Activated CD8-positive, alpha-beta memory T cell treated with anti-CD3 and anti-CD28 coated beads, Interleukin-2, amount 10 ng/mL, durations not matched to agents 7 days and 5 days (primary cell): ENCODE measurements at places on chromosomes 3 and 15. TPM values are rescaled to one million over a fixed set of nuclear protein-coding genes. Genes with fewer than 3 reads are reported as not detected.
A peak's percentile ranks its signal among the peaks of the same experiment; 100 is the strongest.

IQCF6 gene
- not detected for total RNA-seq

GRCh38 chr3:185728630-185729336 is 96.1 kb downstream of the IGF2BP2 start:
- H3K4me1 ChIP-seq = no peaks in the 10 kb centered on the region
- H3K4me3 ChIP-seq = no peak overlapping the region
- DNase-seq = no peak
- no peaks in the 10 kb centered on the region for H3K36me3 ChIP-seq
- no peak overlapping the region for H3K27ac ChIP-seq

GRCh38 chr3:57068437-57069089 is 8.1 kb downstream of the SPATA12 start:
- H3K27ac ChIP-seq = no peak overlapping the region
- peak; percentile 56 for DNase-seq
- H3K36me3 ChIP-seq = no peaks in the 10 kb centered on the region
- no peak overlapping the region for H3K4me3 ChIP-seq
- peaks cover 22% of the 10 kb centered on the region for H3K27me3 ChIP-seq

DNA sequence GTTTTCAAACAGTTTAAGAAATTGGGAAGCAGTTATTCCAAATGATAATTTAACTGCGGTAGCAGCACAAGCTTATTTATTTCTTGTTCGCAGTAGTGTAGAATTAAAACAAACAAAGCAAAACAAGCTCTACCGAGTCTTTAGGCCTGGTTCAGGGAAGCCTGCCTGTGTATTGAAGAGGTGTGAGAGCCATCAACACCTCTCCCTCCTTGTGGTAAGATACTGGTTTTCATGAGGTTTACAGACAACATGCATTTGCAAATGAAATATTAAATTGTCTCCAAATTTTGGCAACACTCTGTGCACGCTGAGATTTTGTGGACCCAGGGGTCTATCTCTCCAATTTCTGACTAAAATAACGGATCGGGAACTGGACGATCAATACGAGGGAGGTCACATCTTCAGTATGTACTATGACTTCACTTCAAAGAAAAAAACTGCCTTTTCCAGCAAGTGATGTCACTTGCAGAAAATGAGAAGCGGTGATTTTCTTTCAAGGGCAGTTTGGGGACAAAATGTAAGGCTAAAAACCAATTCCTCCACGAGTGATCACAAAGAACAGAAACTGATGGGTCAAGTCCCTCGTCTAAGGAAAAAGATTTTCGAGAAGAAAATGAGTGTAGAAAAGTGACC is 721 bp downstream of the ATR start:
- peaks cover 11% of the 10 kb centered on the region for H3K36me3 ChIP-seq
- peak overlapping the region; percentile 98 for H3K4me3 ChIP-seq
- peak overlapping the region; percentile 97 for H3K27ac ChIP-seq
- H3K27me3 ChIP-seq = peaks cover 12% of the 10 kb centered on the region
- DNase-seq = no peak
- H3K4me1 ChIP-seq = peaks cover 42% of the 10 kb centered on the region

CEMIP gene
- total RNA-seq = not detected

GRCh38 chr3:132847849-132848625 is 125.8 kb upstream of the NPHP3 start:
- no peaks in the 10 kb centered on the region for H3K27me3 ChIP-seq
- DNase-seq = no peak
- no peaks in the 10 kb centered on the region for H3K4me1 ChIP-seq
- no peak overlapping the region for H3K27ac ChIP-seq
- no peak overlapping the region for H3K4me3 ChIP-seq

GRCh38 chr3:16392717-16393116 is 120.8 kb downstream of the RFTN1 start:
- no peak overlapping the region for H3K4me3 ChIP-seq
- DNase-seq = no peak
- H3K36me3 ChIP-seq = peaks cover 60% of the 10 kb centered on the region
- H3K4me1 ChIP-seq = peaks cover 5% of the 10 kb centered on the region

- H3K27me3 ChIP-seq = no peaks in the 10 kb centered on the region
- peaks cover 75% of the 10 kb centered on the region for H3K4me1 ChIP-seq
- peak; percentile 57 for DNase-seq
- H3K36me3 ChIP-seq = no peaks in the 10 kb centered on the region
- H3K27ac ChIP-seq = peak overlapping the region; percentile 80
Measured at GRCh38 chr3:10189557-10190354, 25.0 kb downstream of the IRAK2 start.

DNA sequence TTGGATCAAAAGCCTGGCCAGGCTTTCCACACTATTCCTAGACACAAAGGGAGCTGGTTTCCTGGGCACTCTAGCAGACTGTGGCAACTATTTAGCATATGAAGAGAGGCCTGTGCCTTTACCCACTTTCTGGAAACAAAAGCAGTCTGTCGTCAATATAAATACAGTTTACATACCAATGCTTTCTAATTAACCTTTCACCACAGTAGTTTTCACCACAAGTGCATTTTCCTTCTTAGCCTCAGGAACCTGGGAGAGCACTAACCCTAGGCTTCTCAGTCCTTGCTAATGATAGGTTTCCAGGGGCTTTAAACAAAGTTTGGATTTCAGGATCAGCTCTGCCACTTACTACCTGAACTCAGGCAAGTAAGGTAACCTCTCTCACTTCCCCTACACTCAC is 499.1 kb downstream of the MAGI1 start:
- no peaks in the 10 kb centered on the region for H3K27me3 ChIP-seq
- H3K36me3 ChIP-seq = no peaks in the 10 kb centered on the region

DNA sequence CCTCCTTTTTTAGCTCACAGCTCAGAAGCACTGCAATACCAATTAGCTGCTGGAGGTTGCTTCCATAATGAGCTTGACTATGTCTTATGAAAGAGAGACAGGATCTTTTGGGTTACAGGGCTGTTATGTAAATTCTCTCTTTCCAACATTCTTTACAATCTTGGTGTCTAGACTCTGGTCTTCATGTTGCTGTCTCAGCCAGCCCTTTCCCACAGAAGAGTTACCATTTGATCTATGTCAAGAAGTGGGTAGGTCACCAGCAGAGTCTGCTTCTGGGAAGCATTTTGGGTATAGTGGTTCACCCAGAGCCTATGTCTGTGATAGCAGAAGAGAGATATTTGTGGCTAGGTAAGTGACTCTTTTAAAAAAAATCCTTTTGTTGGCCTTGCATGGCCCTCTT is 234.5 kb downstream of the SATB1 start:
- no peak overlapping the region for H3K4me3 ChIP-seq
- no peaks in the 10 kb centered on the region for H3K36me3 ChIP-seq
- H3K4me1 ChIP-seq = peaks cover 2% of the 10 kb centered on the region
- H3K27me3 ChIP-seq = peaks cover 17% of the 10 kb centered on the region
- DNase-seq = no peak

- H3K4me1 ChIP-seq = no peaks in the 10 kb centered on the region
- H3K27me3 ChIP-seq = no peaks in the 10 kb centered on the region
- no peak for DNase-seq
- H3K36me3 ChIP-seq = no peaks in the 10 kb centered on the region
- H3K4me3 ChIP-seq = no peak overlapping the region
Measured at GRCh38 chr3:193096076-193096475, 144.9 kb upstream of the PLAAT1 start.

GRCh38 chr3:25899352-25900101 is 109.6 kb downstream of the OXSM start:
- no peaks in the 10 kb centered on the region for H3K36me3 ChIP-seq
- no peak overlapping the region for H3K27ac ChIP-seq
- peaks cover 2% of the 10 kb centered on the region for H3K4me1 ChIP-seq
- DNase-seq = no peak
- no peaks in the 10 kb centered on the region for H3K27me3 ChIP-seq

GRCh38 chr3:178827285-178827856 is 244.2 kb downstream of the ZMAT3 start:
- no peaks in the 10 kb centered on the region for H3K27me3 ChIP-seq
- no peaks in the 10 kb centered on the region for H3K36me3 ChIP-seq
- H3K4me1 ChIP-seq = no peaks in the 10 kb centered on the region
- DNase-seq = no peak

DNA sequence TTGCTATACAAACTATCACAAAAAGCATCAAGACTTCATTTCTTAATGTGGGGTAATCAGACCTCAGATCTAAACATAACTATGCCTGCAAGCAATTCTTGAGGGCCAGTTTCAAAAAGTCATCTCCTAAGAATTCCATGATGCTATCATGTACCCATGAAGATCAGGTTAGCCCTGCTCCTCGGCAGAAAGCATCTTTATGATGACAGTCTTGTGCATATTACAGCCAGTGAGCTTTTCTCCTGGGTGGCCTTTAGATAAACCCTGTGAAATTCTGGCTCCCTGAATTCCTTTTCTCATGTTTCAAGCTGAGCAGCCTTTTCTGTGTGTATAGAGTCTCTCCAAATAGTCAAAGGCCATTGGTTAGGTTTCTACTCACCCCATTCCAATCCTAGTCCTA is 201.9 kb upstream of the MCTP2 start:
- no peaks in the 10 kb centered on the region for H3K4me1 ChIP-seq
- H3K36me3 ChIP-seq = no peaks in the 10 kb centered on the region
- H3K27me3 ChIP-seq = peaks cover 24% of the 10 kb centered on the region
- no peak for DNase-seq
- no peak overlapping the region for H3K27ac ChIP-seq

DNA sequence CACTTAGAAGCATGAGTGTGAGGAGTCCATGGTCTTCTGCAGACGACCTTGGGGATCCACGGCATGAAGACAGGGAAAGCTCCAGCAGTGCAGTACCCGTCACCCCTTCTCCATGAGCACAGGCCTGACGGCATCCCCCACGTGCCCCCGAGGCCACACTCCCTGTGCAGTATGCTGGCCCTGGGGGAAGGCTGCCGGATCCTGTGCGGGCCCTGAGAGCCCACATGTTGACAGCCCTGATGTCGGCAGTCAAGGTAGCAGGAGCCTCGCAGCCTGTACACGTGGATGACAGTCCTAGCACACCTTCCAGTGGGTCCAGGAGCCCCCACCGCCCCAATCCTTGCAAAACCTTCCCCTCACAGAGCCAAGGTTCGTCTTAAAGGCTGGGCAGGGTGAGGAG is 195.3 kb downstream of the ATP10A start:
- H3K27me3 ChIP-seq = peaks cover 27% of the 10 kb centered on the region
- H3K4me3 ChIP-seq = no peak overlapping the region
- no peaks in the 10 kb centered on the region for H3K4me1 ChIP-seq
- H3K36me3 ChIP-seq = no peaks in the 10 kb centered on the region
- no peak overlapping the region for H3K27ac ChIP-seq

PLSCR1 gene
- 157 TPM for total RNA-seq

- H3K4me3 ChIP-seq = no peak overlapping the region
- H3K27me3 ChIP-seq = no peaks in the 10 kb centered on the region
- no peaks in the 10 kb centered on the region for H3K36me3 ChIP-seq
Measured at GRCh38 chr3:19652336-19652735, 281.7 kb downstream of the EFHB start.

NEDD4 gene
- 9.9 TPM for total RNA-seq

- peaks cover 3% of the 10 kb centered on the region for H3K27me3 ChIP-seq
- H3K27ac ChIP-seq = no peak overlapping the region
- H3K4me1 ChIP-seq = no peaks in the 10 kb centered on the region
- no peak for DNase-seq
- no peaks in the 10 kb centered on the region for H3K36me3 ChIP-seq
Measured at GRCh38 chr15:35728219-35728940, 182.4 kb upstream of the DPH6 start.

LMAN1L gene
- not detected for total RNA-seq
